Hepatocyte (in vitro differentiated cells): ENCODE measurements at places on chromosomes 12 and 14. TPM values are rescaled to one million over a fixed set of nuclear protein-coding genes. Genes with fewer than 3 reads are reported as not detected.

Gene SERPINA9
- total RNA-seq = 0.60 TPM in 1 of 2 replicates, not detected in the other

Gene SLC25A21
- 0.08 and 1.6 TPM in 2 replicates for total RNA-seq

Gene P2RX7
- total RNA-seq = 0.80 and 0.90 TPM in 2 replicates

DNA sequence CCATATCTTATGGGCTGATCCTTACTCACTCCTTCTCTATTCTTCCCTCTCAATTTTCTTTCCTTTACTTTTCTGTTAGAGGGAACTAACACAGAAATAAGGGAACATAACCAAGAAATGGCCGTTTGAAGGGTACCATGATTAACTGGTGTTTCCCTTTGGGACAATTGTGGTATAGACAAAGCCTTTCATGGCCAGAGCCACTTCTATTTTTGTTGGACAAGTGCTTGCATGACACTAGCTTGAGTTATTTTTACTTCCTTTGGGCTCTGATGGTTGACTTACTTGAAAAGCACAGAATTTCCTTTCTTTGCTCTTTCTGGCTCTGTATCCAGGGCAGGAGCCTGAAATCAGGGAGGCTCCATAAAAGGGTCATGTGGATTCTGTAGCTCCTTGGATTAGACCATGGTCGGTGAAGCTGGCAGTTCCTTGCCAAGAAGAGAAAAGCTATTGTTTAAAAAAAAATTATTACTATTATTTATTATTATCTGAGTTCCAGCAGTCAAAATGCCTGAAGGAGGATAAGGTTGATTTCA lies 130.6 kb downstream of the KTN1 start:
- no peaks in the 10 kb centered on the region for H3K27me3 ChIP-seq
- no peak overlapping the region for H3K4me3 ChIP-seq
- peaks cover 3% of the 10 kb centered on the region for H3K4me1 ChIP-seq
- H3K36me3 ChIP-seq = no peaks in the 10 kb centered on the region
- DNase-seq = no peak
- no peak overlapping the region for H3K27ac ChIP-seq

GRCh38 chr12:111964935-111965334 lies 48.0 kb downstream of the TMEM116 start:
- H3K27me3 ChIP-seq = no peaks in the 10 kb centered on the region
- no peak overlapping the region for H3K27ac ChIP-seq
- H3K4me3 ChIP-seq = no peak overlapping the region
- no peaks in the 10 kb centered on the region for H3K4me1 ChIP-seq

- no peak overlapping the region for H3K27ac ChIP-seq
- H3K36me3 ChIP-seq = no peaks in the 10 kb centered on the region
- H3K27me3 ChIP-seq = no peaks in the 10 kb centered on the region
Measured at GRCh38 chr12:26728205-26729050, 104.6 kb downstream of the ITPR2 start.

DNA sequence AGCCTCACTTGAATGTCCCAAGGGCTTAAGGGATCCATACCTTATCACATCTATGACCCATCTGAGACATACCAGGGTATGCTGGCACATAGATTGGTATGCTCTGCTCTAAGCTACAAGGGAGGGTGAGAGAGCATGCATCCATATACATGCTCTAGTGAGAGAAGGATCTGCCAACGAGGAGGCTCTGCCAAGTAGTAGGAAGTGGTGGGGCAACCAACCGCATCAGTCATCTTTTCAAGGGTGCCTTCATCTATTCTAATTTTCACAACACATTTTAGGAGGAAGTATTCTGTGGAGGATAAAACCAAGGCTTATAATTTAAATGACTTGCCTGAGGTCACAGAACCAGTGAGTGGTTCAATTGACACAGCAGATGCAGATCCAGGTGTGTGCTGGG lies 6.6 kb upstream of the PPM1A start:
- no peaks in the 10 kb centered on the region for H3K36me3 ChIP-seq
- H3K4me1 ChIP-seq = no peaks in the 10 kb centered on the region
- no peaks in the 10 kb centered on the region for H3K27me3 ChIP-seq
- no peak for DNase-seq
- no peak overlapping the region for H3K4me3 ChIP-seq
- no peak overlapping the region for H3K27ac ChIP-seq

DNA sequence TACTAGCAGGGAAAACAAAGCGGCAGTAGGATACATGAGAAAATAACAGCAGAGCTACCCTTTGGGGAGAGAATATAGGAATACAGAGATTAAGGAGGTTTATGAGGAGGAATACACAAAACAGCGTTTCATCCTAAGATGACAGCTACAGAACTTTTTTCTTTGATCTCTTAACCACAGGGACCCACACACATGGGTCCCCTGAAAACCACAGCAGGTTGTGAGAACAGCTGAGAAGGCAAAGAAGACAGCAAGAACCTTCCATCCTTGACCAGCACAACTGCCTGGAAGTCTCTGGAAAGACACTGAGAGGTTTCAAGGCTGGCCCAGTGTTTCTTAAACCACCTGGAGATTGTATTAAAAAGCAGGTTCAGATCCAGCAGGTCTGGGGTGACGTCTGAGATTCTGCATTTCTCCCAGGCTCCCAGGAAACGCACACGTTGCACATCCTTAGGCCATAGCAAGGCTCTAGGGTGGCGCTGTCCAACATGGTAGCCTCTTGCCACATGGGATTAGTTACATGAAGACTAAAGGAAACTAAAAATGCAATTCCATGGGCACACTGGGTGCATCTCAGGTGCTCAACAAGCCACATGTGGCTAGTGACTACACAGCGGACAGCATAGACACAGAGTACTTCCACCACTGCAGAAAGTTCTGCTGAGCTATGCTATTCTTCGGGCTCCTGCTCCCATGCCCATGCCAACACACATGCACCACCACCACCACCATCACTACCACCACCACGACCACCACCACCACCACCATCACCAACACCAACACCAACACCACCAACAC lies 92.3 kb downstream of the FOXN3 start:
- H3K27ac ChIP-seq = no peak overlapping the region
- H3K27me3 ChIP-seq = no peaks in the 10 kb centered on the region
- no peak for DNase-seq
- H3K4me1 ChIP-seq = peaks cover 23% of the 10 kb centered on the region
- H3K4me3 ChIP-seq = no peak overlapping the region

GRCh38 chr12:103272949-103273348 lies 222.8 kb downstream of the C12orf42 start:
- peak overlapping the region; percentile 85 for H3K27ac ChIP-seq
- peak; percentile 4 for DNase-seq
- H3K27me3 ChIP-seq = peaks cover 9% of the 10 kb centered on the region
- H3K4me1 ChIP-seq = no peaks in the 10 kb centered on the region
- no peaks in the 10 kb centered on the region for H3K36me3 ChIP-seq
- H3K4me3 ChIP-seq = no peak overlapping the region

DNA sequence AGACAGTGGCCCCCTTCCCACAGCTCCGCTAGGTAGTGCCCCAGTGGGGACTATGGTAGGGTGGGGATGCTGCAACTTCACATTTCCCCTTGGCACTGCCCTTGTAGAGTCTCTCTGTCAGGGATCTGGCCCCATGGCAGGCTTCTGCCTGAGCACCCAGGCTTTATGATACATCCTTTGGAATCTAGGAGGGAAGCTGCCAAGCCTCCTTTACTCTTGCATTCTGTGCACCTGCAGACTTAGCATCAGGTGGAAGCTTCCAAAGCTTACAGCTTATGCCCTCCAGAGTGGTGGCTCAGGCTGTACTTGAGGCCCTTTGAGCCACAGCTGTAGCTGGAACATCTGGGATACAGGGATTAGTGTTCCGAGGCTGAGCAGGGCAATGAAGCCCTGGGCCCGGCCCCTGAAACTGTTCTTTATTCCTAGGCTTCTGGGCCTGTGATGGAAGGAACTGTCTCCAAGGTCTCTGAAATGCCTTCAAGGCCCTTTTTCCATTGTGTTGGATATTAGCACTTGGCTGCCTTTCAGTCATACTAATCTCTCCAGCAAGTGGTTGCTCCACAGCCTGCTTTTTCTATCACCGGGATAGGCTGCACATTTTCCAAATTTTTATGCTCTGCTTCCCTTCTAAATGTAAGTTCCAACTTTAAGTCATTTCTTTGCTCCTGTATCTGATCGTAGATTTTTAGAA lies 22.2 kb upstream of the OR6J1 start:
- DNase-seq = no peak
- no peaks in the 10 kb centered on the region for H3K36me3 ChIP-seq
- H3K27me3 ChIP-seq = no peaks in the 10 kb centered on the region
- no peak overlapping the region for H3K27ac ChIP-seq
- peaks cover 8% of the 10 kb centered on the region for H3K4me1 ChIP-seq
- no peak overlapping the region for H3K4me3 ChIP-seq

DNA sequence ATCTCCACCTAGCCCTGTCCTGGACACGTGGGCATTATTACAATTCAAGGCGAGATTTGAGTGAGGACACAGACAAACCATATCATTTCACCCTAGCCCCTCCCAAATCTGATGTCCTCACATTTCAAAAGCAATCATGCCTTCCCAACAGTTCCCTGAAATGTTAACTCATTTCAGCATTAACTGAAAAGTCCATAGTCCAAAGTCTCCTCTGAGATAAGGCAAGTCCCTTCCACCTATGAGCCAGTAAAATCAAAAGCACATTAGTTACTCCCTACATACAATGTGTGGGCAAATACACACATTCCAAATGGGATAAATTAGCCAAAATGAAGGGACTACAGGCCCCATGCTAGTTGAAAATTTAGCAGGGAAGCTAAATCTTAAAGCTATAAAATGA lies 546.0 kb upstream of the LMO3 start:
- no peaks in the 10 kb centered on the region for H3K36me3 ChIP-seq
- no peaks in the 10 kb centered on the region for H3K4me1 ChIP-seq
- H3K27ac ChIP-seq = no peak overlapping the region
- H3K27me3 ChIP-seq = no peaks in the 10 kb centered on the region
- DNase-seq = peak; percentile 11

DNA sequence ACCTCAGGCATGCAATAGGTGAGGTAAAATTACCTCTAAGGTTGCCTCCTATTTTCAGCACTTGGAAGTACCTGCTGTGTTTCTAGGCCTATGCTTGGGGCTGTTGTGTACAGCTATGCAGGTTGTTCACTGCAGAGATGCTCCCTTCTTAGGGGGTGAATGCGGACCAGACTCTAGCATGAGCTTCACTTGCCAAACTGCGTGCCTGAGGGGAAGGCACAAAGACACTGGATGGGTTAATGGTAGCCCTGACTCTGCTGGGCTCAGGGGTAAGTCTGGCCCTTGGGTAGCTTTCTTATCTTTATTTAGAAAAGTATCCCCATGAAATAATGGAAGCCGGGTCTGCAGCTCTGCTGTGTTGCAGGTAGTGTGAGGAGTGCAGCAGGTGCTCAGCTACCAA lies 35.7 kb downstream of the B4GALNT3 start:
- no peaks in the 10 kb centered on the region for H3K4me1 ChIP-seq
- H3K36me3 ChIP-seq = no peaks in the 10 kb centered on the region
- no peak overlapping the region for H3K27ac ChIP-seq
- DNase-seq = no peak
- no peak overlapping the region for H3K4me3 ChIP-seq
- H3K27me3 ChIP-seq = no peaks in the 10 kb centered on the region

GRCh38 chr12:49064767-49065152 lies 4.2 kb upstream of the KMT2D start:
- no peaks in the 10 kb centered on the region for H3K36me3 ChIP-seq
- no peak for DNase-seq
- peaks cover 5% of the 10 kb centered on the region for H3K4me1 ChIP-seq
- no peak overlapping the region for H3K4me3 ChIP-seq
- no peaks in the 10 kb centered on the region for H3K27me3 ChIP-seq

DNA sequence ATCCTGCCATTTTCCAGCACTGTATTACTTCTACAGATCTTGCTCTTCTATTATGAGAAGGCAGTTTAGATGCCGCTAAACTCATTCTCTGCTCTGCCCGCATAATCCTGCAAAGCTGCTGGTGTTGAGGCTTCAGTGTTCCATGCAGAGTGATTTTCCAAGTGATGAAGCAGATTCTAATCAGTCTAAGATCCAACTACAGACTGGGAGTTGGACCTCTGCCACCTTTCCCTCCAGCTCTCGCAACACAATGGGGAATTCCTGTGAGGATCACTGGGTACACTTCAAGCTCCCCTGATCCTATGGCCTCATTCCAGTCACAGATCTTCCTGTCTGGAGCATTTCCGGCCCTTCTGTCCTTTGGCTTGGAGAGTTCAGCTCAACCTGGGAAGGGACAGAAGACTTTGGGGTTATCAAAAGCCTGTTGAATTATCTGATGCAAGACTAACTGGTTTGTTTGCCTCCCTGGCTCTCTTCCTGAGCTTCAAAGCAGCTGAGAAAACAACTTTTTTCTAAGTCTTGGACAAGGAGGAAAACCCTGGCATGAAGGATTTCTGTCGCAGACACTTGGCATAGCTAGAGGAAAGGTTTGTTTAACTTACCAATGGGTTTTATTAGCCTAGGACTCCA lies 333.9 kb downstream of the ZFP36L1 start:
- no peaks in the 10 kb centered on the region for H3K36me3 ChIP-seq
- peak overlapping the region; percentile 70 for H3K27ac ChIP-seq
- peak; percentile 73 for DNase-seq
- no peak overlapping the region for H3K4me3 ChIP-seq
- peaks cover 15% of the 10 kb centered on the region for H3K4me1 ChIP-seq

GRCh38 chr12:68435299-68435637 lies 103.1 kb upstream of the MDM1 start:
- no peak overlapping the region for H3K4me3 ChIP-seq
- DNase-seq = no peak
- H3K36me3 ChIP-seq = no peaks in the 10 kb centered on the region
- no peaks in the 10 kb centered on the region for H3K4me1 ChIP-seq
- H3K27me3 ChIP-seq = no peaks in the 10 kb centered on the region

DNA sequence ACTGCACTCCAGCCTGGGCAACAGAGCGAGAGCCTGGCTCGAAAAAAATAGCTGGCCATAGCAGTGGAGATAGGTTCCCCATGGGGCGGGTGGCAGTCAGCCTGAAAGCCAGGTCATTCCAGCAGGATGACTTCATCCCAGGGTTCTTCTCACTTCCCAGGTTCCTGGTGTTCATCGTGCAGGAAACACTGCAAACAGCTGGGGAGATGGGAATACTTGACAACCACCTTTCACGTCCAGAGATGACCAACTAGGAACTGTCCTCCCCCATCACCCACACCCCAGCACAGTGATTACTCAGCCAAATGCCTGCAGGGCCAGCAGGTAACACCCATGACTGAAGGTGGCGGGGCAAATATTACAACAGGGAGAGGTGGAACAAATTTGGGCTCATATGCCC lies 1.7 kb downstream of the VSIG10 start:
- no peak overlapping the region for H3K27ac ChIP-seq
- H3K4me3 ChIP-seq = no peak overlapping the region
- peaks cover 6% of the 10 kb centered on the region for H3K4me1 ChIP-seq
- no peaks in the 10 kb centered on the region for H3K36me3 ChIP-seq

DNA sequence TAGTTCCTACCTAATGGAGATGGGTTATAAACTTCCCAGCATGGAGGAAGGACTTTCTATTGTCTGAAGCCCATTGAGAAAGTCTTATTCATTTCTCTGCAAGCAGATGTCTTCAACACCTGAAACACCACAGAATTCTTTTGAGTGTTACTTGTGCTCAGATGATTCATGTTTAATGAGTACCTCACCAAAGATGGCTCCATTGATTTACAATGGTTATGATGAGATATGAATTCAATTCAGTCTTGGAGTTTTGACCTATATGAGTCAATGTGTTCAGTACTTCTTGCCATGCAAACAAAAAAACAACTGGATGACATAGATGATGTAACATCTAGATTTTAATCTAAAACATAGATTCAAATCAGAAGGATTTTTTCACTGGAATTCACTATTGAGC lies 15.4 kb upstream of the PAWR start:
- no peak overlapping the region for H3K4me3 ChIP-seq
- H3K27me3 ChIP-seq = no peaks in the 10 kb centered on the region
- H3K36me3 ChIP-seq = no peaks in the 10 kb centered on the region
